Hippocampal formation (tissue), 2 donors: ENCODE measurements at places on chromosomes 16 and 17.

- no peak for DNase-seq
Observed at GRCh38 chr17:51590071-51590656, 329.8 kb downstream of the UTP18 start.

DNA sequence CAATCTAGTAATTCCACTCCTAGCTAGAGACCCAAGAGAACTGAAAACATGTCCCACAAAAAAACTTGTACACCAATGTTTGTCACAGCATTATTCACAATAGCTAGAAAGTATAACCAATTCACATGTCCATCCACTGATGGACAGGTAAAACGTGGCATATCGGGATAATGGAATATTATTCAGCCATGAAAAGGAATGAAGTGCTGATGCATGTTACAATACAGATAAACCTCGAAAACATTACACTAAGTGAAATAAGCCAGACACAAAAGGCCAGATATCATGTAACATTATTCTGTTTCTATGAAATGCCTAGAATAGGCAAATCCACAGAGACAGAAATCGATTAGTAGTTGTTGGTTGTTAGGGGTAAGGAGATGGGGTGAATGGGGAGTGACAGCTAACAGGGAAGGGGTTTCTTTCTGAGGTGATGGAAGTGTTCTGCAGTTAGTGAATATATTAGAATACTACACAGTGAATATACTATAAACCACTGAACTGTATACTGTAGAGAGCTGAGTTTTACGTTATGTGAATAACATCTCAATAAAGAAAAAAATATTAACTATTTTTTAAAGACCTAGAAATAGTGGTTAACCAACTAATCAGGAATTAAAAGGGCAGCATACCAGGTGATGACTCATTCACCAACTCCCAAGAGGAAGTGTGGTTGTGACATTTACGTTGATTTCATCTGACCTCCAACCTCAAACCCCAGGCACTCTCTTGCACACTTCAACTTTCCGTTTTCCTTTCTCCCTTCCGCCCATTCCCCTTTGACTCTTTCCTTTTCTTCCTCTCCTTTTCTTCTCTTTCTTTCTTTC, 48.6 kb downstream of the GAS7 start:
- no peak for DNase-seq

- no peak for DNase-seq
Observed at GRCh38 chr16:75169899-75170405, 21.6 kb downstream of the ZFP1 start.

DNA sequence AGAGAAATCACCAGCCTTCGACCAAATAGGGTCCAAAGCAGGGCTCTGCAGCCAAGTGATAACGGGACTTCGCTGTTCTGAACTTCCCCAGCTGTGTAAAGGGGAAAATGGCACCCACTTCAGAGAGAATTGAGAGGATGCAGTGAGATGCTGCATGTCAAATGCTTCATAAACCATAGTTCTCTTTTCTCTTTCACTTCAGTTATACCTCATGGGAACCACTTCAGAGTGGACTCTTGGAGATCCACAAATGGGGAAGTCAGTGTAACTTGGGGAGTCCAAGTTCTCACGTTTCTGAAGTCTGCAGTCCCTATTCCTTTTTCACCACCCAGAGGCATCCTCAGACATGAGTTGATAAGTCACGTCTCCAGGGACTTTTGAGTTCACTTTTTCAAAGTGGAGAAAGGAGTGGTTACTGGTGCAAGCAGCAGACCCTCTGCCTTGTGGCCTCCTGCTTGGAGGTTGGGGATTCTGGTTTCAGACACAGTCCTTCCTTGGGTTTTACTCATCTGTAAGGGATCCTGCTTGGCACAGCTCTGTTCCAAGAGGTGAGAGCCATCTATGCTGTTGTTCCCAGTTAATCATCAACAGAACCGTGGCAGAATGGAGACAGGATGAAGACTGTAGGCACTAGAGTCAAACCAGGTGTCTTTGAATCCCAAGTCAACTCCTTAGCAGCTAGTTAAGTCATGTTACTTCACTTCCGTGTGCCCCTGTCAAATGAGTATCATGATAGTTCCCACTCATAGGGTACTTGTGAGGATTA, 123.4 kb upstream of the NOL11 start:
- DNase-seq = no peak

DNA sequence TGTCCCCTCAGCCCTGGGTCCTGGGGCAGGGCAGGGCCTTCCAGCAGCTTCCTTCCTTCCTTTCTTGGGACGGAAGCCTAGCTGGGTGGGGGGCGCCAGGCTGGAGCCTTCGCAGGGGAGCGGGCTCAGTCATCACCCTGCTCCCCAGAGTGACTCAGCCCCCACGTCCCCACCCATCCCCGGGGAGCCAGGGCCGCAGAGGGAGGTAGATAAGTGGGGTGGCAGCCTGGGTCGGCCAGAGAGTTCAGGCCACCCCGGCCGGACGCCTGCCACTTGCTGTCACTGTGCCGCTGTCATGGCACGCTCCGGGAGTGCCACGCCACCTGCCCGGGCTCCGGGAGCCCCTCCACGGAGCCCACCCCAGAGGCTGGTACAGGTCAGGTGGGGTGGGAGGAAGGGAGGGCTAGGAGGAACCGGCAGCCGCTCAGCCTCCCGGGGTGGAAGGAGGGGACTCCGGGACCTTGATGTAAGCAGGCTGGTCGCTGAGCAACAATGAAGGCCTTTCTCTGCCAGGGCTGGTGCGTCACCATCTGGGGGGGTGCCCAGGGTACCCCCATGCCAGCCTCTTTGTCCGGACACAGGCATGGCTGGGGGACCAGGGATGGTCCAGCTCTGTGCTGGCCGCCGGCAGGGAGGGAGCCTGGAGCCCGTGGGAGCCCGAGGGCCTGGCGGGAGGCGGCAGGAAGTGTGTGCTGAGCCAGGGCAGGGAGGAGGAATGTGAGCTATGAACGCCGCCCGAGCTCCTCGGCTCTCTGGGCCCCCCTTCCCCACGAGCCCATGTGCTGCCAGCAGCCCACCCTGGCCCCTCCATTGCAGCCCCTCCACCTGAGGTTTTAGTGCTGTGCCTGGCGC, 6.6 kb downstream of the NHERF2 start:
- peak; percentile 89 for DNase-seq

DNA sequence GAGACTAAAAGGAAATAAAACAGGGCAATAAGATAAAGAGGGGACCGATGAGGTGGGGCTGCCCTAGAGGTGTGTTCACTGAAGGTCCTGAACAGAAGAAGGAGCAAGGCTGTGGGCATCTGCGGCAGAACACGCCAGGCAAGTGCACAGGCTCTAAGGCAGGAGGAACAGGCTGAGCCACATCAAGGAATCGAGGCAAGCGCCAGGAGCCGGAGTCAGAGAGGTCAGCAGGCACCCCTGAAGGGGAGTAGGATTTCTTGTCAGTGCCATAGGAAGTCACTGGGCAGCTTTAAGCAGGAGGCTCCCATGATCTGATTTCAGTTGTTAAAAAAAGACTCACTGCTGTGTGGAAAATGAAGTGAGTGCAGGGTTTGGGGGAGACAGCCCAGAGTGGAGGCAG, 186.5 kb downstream of the KATNIP start:
- no peak for DNase-seq

DNA sequence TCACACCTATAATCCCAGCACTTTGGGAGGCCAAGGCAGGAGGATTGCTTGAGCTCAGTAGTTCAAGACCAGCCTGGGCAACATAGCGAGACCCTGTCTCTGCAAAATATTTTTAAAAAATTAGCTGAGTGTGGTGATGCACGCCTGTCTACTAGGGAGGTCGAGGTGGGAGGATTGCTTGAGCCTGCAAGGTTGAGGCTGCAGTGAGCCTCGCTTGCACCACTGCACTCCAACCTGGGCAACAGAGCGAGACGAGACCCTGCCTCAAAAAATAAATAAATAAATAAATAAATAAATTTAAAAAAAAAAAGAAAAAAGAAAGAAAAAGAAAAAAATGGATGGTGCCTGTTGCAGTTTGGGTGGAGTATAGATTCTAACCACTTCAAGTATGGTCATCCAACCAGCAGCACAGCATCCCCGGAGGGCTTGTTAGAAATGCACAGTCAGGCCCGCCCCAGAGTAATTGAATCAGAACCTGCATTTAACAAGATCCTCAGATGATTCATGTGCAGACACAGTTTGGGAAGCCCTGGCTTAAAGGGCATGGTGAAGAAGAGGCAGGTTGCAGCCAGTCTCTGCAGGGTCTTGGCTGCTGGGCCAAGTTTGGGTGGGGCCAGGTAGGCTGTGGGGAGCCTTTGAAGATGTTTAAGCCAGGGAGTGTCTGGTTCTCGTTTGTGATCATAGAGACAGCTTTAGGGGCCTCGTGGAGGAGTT, 40.8 kb downstream of the MRC2 start:
- no peak for DNase-seq

- no peak for DNase-seq
Observed at GRCh38 chr17:37828651-37829124, 83.8 kb upstream of the HNF1B start.

DNA sequence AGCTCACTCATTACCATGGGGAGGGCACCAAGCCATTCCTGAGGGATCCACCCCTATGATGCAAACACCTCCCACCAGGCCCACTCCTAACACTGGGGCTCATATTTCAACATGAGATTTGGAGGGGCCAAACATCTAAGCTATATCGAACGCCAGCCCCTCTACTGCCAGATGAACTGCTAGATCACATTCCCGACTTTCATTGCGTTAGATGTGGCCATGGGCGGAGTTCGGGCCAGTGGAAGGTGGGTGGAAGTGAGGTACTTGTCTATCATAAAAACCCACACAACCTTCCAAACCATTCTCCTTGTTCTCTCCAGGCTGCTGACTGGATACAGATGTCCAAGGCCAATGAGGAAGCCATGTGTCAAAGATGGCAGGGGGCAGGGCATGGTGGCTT, 27.0 kb upstream of the ANKRD40CL start:
- no peak for DNase-seq

GRCh38 chr16:70703041-70703834, 17.4 kb upstream of the MTSS2 start:
- DNase-seq = peak; percentile 31

- no peak for DNase-seq
Observed at GRCh38 chr16:22814711-22815105, 746 bp downstream of the HS3ST2 start.

GRCh38 chr16:7400117-7400890, 67.7 kb downstream of the RBFOX1 start:
- no peak for DNase-seq

GRCh38 chr17:29674281-29674680, 51.6 kb upstream of the CORO6 start:
- no peak for DNase-seq

GRCh38 chr17:47813077-47813476, 8.5 kb downstream of the OSBPL7 start:
- no peak for DNase-seq

DNA sequence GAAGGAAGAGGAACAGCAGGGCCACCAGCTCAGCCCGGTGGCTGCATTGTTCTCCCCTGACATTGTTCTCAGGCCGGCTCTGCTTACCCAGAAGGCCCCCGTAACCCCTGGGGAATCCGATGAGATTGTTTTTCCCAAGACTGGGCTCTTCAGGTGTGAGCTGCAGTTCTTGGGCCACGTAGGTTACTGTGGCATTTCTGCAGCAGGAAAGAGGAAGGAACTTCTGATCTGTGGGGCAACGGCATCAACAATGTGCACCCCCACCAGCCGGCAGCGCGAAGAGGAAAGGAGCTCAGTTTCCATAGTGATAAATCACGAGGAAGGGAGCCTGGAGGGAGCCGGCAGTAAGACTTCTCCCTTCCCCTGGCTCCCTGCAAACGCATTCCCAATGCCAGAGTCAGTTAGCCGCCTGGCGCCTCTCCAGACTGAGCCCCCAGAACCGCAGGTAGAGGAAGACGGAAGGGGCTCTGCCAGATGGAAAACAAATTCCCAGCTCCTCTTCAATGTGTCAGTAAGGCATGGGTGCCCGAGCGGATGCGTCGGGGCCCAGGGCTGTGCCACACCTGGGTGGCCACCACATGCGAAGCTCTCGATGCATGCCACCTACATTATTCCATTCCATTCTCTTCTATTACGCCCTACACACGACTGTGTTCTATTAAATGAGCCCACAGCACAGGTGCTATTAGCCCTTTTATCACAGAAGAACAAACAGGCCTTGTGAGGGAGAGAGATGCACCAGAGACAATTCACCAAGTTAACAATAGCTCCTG, 21.5 kb upstream of the PECAM1 start:
- DNase-seq = peak; percentile 54

DNA sequence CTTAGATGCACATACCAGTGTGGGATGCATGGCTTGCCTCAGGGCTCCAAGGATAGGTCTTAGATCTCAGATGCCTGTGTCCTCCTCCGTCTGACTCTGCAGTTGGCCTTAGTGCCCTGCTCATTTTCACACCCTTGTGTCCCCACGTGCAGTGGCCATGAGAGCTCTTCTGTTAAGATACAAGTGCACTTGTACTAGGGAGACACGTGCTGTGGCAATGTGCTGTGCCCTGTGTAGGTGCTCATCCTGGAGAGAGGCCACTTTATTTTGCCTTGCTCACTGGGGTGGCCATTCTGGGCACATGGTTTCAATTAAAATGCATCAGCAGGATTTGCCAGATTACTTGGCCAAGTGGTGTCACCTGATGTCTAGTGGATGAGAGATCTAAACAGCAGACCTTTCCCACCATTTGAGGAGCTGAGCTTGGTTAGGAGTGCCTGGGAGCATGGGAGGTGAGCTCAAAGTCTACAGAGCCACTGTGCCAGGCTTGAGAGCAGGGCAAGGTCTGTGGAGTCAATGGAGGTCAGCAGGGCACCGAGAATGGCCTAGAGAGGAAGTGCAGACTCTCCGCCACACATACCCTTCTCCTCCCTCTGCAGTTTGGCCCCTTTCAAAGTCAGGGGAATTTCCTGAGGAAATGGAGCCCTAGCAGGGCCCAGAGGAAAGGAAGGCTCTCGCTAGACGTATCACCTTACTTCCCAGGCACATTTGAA, 25.2 kb upstream of the SMPD3 start:
- no peak for DNase-seq

DNA sequence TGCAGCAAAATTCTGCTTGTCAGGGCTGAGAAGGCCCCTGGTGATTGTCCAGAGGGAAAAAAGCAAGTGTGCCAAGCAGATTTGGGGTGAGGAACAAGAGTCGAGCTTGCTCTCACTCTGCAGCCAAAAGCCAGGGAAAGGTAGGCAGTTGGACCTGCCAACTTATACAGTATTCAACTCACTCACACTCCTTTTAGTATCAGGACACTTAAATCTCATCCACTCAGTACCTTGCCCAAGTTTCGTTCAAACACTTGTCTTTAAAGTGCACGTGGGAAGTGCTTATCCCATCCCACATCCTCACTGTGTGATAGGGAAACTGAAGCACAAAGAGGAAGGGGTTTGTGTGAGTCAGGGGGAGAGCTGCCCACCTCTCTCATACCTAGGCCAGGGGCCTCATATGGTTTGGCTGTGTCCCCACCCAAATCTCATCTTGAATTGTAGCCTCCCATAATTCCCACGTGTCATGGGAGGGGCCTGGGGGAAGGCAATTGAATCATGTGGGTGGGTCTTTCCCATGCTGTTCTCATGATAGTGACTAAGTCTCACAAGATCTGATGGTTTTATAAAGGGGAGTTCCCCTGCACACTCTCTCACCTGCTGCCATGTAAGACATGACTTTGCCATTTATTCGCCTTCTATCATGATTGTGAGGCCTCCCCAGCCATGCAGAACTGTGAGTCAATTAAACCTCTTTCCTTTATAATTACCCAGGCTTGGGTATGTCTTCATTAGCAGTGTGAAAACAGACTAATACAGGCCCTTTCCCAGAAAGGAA, 25.6 kb upstream of the CES5A start:
- no peak for DNase-seq
